Activated naive CD8-positive, alpha-beta T cell treated with anti-CD3 and anti-CD28 coated beads, Interleukin-2, amount 10 ng/mL, durations not matched to agents 7 days and 5 days (primary cell): ENCODE measurements at places on chromosomes 12 and 14. TPM values are rescaled to one million over a fixed set of nuclear protein-coding genes. Genes with fewer than 3 reads are reported as not detected.

SYCP3 gene
- total RNA-seq: 0.94 TPM

NRIP2 gene
- not detected for total RNA-seq

ST8SIA1 gene
- total RNA-seq: 13.8 TPM

MANSC4 gene
- not detected for total RNA-seq

DNA sequence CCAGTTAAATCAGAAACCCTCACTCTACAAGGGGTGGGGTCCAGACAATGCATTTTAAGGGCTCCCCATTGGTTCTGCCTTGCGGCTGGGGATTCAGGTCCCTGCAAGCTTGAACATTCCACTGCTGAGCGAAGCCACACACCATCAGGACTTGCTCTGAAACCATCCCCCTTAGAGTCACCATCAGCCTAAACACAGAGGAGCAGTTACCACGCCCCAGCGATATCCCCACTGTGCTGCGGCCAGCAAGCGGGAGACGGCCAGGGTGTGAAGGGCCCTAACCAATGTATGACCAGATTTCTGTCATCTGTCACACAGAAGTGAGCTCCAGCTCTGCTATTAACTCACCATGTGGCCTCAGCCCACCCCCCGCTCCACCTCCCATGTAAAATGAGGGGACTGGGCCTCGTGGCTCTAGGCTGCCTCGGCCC lies 29.7 kb downstream of the CCDC88C start:
- H3K4me1 ChIP-seq: peaks cover 70% of the 10 kb centered on the region
- DNase-seq: no peak
- peak overlapping the region; percentile 28 for H3K4me3 ChIP-seq
- peak overlapping the region; percentile 61 for H3K27ac ChIP-seq

DNA sequence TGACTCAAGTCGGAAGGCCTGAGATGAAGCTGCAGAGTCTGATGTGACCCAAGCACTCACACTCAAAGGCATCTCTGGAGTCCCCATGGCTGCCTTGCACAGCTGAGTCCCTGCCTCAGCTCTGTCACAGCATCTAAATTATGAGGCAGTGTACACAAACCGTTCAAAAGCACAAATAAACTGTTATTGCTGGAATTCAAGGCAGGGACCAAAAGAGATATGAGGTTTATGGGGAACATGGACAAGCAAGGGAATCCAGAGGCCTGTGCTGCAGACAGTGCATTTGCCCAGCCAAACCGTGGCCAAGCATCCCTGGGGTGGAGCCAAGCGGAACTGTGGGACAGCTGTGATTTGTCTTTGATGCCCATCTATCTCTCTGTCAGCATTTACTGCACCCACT lies 91.3 kb downstream of the RPS29 start:
- H3K36me3 ChIP-seq: no peaks in the 10 kb centered on the region
- no peak for DNase-seq
- no peak overlapping the region for H3K4me3 ChIP-seq
- H3K27me3 ChIP-seq: peaks cover 16% of the 10 kb centered on the region
- no peak overlapping the region for H3K27ac ChIP-seq

- no peaks in the 10 kb centered on the region for H3K36me3 ChIP-seq
- no peaks in the 10 kb centered on the region for H3K4me1 ChIP-seq
- H3K27ac ChIP-seq: no peak overlapping the region
- DNase-seq: no peak
Observed at GRCh38 chr14:46653031-46653755, 1.6 kb upstream of the RPL10L start.

- DNase-seq: no peak
- peaks cover 14% of the 10 kb centered on the region for H3K4me1 ChIP-seq
- no peaks in the 10 kb centered on the region for H3K27me3 ChIP-seq
- no peaks in the 10 kb centered on the region for H3K36me3 ChIP-seq
- no peak overlapping the region for H3K27ac ChIP-seq
Observed at GRCh38 chr14:94163796-94164195, 10.3 kb upstream of the PPP4R4 start.

DNA sequence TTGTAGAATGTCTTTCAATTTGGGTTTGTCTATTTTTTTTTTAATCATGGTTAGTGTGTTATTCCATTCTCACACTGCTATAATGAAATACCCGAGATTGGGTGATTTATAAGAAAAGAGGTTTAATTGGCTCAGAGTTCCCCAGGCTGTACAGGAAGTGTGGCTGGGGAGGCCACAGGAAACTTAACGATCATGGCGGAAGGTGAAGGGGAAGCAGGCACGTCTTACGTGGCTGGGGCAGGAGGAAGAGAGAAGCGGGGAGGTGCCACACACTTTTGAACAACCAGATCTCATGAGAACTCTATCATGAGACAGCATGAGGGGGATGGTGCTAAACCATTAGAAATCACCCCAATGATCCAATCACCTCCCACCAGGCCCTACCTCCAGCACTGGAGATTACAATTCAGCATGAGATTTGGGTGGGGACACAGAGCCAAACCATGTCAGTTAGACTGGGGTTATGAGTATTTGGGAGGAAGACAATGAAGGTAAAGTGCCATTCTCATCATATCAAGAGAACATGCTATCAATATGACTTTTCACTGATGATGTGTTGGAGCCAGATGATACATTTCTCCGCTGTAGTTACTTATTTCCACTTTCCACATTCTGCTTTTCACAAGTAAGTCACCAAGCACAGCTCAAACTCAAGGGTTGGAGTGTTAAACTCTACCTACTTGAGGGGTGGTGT lies 45.8 kb downstream of the AP5M1 start:
- H3K4me1 ChIP-seq: peaks cover 3% of the 10 kb centered on the region
- peaks cover 2% of the 10 kb centered on the region for H3K27me3 ChIP-seq
- H3K27ac ChIP-seq: no peak overlapping the region
- DNase-seq: no peak

- peaks cover 10% of the 10 kb centered on the region for H3K4me1 ChIP-seq
- no peak for DNase-seq
- H3K27ac ChIP-seq: no peak overlapping the region
Observed at GRCh38 chr14:99157676-99158075, 114.3 kb downstream of the BCL11B start.

- no peak overlapping the region for H3K27ac ChIP-seq
- no peaks in the 10 kb centered on the region for H3K36me3 ChIP-seq
- H3K4me3 ChIP-seq: no peak overlapping the region
- no peak for DNase-seq
Observed at GRCh38 chr12:22250762-22251161, 83.7 kb downstream of the ST8SIA1 start.

- no peak overlapping the region for H3K27ac ChIP-seq
- no peaks in the 10 kb centered on the region for H3K36me3 ChIP-seq
- no peaks in the 10 kb centered on the region for H3K4me1 ChIP-seq
- H3K27me3 ChIP-seq: no peaks in the 10 kb centered on the region
- DNase-seq: no peak
- H3K4me3 ChIP-seq: no peak overlapping the region
Observed at GRCh38 chr12:24268663-24269186, 319.3 kb upstream of the SOX5 start.

DNA sequence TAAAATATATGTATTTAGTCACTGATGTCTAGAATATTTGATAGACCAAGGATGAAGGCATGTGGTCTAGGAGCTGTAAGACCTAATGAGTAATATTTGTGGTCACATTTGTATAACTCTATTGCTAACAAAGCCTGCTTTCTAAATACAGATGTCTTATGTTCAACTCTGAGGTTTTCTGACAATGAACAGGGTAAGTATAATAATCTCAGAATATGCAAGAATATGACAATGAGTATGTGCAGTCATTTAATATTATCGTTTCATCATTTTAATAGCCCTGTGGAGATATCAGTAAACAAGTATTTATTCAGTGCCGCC lies 389.6 kb downstream of the LRIG3 start:
- H3K4me1 ChIP-seq: no peaks in the 10 kb centered on the region
- H3K27me3 ChIP-seq: peaks cover 6% of the 10 kb centered on the region
- no peaks in the 10 kb centered on the region for H3K36me3 ChIP-seq
- no peak overlapping the region for H3K27ac ChIP-seq
- H3K4me3 ChIP-seq: no peak overlapping the region

- no peak overlapping the region for H3K4me3 ChIP-seq
- H3K27ac ChIP-seq: no peak overlapping the region
- no peaks in the 10 kb centered on the region for H3K36me3 ChIP-seq
- DNase-seq: no peak
- H3K4me1 ChIP-seq: no peaks in the 10 kb centered on the region
Observed at GRCh38 chr12:81570234-81570633, 188.9 kb downstream of the PPFIA2 start.

DNA sequence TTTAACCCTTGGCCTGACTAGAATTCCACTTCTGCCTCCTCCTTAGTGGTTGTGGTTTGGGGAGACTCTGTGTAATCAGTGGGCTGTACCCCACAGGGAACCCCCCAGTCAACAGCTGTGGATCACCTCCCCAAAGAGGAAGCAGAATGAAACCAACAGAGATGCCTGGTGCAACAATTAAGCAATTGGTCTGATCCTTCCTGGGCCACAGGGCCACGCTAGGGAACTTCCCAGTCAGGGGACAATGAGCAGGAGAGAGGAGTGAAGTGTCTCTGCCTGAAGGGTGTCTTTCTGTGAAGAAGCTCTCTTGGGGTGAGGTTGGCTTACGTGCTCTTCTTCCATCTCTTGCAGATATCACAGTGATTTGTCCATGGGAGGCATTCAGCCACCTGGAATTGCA lies 8.2 kb downstream of the PDE6H start:
- H3K27me3 ChIP-seq: no peaks in the 10 kb centered on the region
- peaks cover 60% of the 10 kb centered on the region for H3K4me1 ChIP-seq
- peaks cover 6% of the 10 kb centered on the region for H3K36me3 ChIP-seq
- peak overlapping the region; percentile 4 for H3K4me3 ChIP-seq
